Kasumi-1 (cell line): ENCODE measurements at places on chromosomes 3 and 15.

GRCh38 chr15:50968353-50968752, 59.9 kb downstream of the AP4E1 start:
- no peak for DNase-seq

GRCh38 chr3:14200841-14201240, 22.2 kb downstream of the LSM3 start:
- no peak for DNase-seq

GRCh38 chr3:114025451-114025850, 30.9 kb downstream of the CCDC191 start:
- no peak for DNase-seq

DNA sequence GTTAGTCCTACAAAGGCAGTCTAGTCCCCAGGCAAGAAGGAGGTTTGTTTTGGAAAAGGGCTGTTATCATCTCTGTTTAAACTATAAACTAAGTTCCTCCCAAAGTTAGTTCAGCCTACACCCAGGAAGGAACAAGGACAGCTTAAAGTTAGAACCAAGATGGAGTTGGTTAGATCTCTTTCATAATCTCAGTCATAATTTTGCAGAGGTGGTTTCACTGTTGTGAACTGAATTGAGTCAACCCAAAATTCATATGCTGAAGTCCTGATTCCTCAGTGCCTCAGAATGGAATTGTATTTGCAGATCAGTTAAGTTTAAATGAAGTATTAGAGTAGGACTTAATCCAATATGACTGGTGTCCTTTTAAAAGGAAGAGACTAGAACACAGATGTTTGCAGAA, 101.0 kb upstream of the C3orf80 start:
- DNase-seq = no peak

DNA sequence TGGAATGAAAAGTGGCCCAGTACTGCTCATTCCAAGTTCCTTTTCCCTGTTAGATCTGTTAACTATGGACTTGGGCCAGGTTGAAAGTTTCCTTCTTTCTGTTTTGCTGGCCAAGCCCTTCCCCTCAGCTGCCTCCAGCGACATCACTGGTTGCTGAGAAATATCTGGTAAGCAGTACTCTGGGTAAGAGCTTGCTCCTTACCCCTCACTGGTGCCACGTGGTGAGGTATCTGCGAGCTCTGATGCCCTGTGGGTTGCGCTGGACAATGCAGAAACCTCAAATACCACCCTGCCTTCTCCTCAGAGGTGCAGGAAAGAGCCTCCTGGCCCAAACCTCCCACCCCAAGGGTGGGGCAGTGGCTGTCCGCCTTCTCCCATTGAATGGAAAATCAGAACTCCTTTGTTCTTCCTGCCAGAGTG, 42.9 kb upstream of the APH1B start:
- no peak for DNase-seq

- no peak for DNase-seq
Measured at GRCh38 chr3:52939600-52939999, 42.3 kb upstream of the STIMATE start.

DNA sequence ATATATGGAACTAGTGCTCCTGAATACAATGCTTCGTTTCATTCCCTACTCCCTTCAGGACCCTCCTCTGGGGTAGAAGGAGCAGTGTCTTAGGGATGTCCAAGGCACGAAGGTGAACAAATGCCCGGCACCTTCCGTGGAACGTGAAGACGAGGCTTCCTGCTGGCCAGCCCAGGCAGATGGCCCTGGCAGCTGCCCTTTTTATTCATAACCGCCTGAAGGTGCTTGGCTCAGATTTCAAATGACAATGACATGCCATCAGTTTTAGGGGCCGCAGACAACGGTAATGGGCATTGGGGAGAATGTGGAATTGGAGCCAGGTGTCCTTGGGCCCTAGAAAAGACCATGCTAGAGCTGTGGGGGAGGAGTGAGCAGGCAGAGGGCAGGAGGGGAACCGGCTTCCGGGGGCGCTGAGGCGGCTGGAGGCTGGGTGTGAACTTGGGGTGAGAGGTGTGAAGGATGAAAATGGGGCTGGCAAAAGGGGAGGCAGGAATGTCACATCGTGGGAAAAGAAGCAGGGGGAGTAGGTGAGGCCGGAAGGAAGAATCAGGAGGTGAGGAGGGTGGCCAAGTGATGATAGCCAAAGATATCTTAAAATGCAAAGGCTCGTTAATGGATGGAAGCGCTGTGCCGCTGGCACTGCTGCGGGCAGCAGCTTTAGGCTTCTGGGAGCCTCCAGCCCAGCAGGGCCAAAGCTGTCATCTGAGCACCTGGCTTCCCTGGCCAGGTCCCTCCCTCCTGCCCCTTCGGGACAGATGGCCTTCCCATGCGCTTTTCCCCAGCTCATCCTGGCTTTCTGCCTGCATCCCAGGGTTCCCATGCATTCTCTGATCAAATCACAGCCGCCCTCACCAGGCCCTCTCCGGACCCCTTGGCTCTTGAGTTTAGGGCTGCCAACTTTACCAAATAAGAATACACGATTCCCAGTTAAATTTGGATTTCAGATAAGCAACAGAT, 93.7 kb downstream of the TMEM266 start:
- no peak for DNase-seq

GRCh38 chr3:98188545-98188944, 22.0 kb downstream of the OR5H15 start:
- peak; percentile 82 for DNase-seq

DNA sequence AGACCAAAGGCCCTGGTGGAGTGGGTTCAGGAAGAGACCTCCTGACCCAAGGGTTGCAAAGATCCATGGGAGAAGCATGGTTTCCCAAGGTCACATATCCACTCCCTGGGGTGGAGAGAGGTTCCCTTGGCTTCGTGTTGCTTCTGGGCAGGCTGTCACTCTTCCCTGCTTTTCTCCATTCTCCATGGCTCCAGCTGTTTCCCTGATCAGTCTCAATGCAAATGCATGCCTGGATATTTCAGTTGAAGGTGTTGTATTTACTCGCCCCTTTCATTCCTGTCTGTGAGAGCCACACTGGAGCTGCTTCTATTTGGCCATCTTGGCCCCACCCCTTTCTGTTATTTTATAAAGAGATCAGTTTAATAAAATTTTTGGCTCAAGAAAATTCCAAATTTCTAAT, 95.0 kb upstream of the PLSCR4 start:
- no peak for DNase-seq

DNA sequence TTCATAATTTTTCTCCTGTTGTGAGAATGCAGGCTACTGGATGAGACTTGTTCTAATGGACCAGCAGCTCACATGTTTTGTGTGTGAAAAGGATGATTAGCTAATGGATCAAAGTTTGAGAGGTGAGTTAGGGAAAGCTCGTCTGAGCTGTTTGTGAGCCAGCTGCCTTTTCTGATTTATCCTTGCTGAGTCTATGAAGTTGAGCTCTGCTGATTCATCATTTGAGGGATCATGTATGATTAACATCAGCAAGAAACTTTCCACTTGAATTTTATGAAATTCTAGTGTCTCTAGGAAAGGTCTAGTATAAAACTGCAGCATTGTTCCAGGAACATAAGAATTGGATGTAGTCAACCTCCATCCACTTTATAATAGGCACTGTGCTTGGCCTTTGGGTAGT, 698.7 kb downstream of the NTRK3 start:
- DNase-seq = no peak

GRCh38 chr3:28860307-28860706, 420.6 kb upstream of the RBMS3 start:
- peak; percentile 90 for DNase-seq

GRCh38 chr15:65869954-65870871, 922 bp downstream of the RAB11A start:
- peak; percentile 50 for DNase-seq

GRCh38 chr3:115428841-115429240, 194.5 kb upstream of the GAP43 start:
- DNase-seq = no peak

DNA sequence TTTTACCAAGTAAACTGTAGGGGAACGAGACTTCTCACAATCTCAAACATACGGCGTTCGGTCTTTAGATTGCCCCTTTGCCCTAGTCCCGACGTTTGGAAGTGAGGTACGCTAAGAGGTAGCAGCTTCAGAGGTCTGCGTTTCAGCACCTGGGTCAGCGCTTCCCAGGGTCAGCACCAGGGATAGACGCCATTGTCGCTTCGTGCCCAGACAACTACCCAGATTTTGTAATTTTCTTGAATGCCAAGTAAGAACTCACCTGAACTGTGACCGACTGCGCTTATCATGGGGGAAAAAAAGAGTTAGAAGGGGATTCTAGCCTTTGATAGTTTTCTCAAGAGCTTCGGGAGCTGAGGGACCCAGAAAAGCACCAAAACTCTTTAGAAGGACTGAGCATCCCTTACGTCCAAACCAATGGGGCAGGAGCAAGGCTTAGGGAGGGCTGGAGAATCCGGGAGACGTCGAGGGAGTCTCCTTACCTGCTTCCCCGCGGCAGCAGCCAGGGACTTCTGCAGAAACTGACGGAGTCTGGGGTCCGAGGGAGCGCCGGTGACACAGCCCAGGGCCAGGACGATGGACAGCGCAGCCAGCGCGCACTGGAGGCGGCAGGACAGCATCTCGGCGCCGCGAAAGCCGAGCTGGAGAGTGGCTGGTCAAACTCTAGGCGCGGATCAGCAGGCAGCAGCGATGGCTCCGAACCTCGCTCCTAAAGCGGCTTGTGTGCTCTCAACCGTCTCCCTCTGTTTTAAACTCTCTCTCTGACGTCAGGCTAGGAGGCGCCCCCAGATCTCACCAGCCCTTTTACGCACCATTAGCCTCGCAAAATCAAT, at the start of gene SST:
Gene SST (minus strand): TSS at position 720 of the 830 bp plus-strand sequence. CDS start 103 bp downstream, at position 617.
- peak; percentile 55 for DNase-seq
